ENCODE measurements at places on chromosomes 7 and 10.

GRCh38 chr10:73086816-73087215, 9.8 kb downstream of the P4HA1 start:
- H3K27ac ChIP-seq: no peak overlapping the region
- H3K36me3 ChIP-seq: peaks cover 3% of the 10 kb centered on the region
- no peak for DNase-seq
- no peak overlapping the region for H3K4me3 ChIP-seq
- no peaks in the 10 kb centered on the region for H3K27me3 ChIP-seq
- peaks cover 40% of the 10 kb centered on the region for H3K4me1 ChIP-seq

GRCh38 chr7:71739520-71740173, 607.7 kb downstream of the GALNT17 start:
- H3K27me3 ChIP-seq: no peaks in the 10 kb centered on the region
- DNase-seq: no peak
- no peak overlapping the region for H3K4me3 ChIP-seq
- no peak overlapping the region for H3K27ac ChIP-seq
- H3K4me1 ChIP-seq: no peaks in the 10 kb centered on the region

DNA sequence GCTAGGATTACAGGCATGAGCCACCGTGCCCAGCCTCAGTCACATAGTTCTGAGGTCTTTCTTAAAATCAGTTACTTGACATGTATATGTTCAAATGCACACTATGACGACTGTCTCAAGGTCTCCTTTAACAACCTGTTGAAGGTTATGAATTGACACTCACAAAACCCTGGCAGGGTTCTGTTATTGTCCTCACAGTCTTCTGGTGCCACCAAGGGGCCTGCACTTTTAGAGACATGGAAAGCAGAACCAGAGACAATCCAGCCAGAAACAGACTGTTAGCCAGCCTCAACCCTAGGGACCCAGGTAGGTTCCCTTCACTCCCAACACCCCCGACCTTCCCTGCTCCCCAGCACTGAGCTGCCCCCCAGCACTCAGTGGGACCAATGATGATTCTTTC, 26.4 kb downstream of the TEX36 start:
- no peak overlapping the region for H3K27ac ChIP-seq
- peaks cover 3% of the 10 kb centered on the region for H3K4me1 ChIP-seq
- no peaks in the 10 kb centered on the region for H3K27me3 ChIP-seq
- H3K36me3 ChIP-seq: no peaks in the 10 kb centered on the region

GRCh38 chr7:5766321-5766761, 15.1 kb downstream of the RNF216 start:
- peaks cover 36% of the 10 kb centered on the region for H3K4me1 ChIP-seq
- H3K36me3 ChIP-seq: no peaks in the 10 kb centered on the region
- H3K27me3 ChIP-seq: no peaks in the 10 kb centered on the region
- H3K4me3 ChIP-seq: no peak overlapping the region
- DNase-seq: peak; percentile 88

- H3K4me3 ChIP-seq: no peak overlapping the region
- H3K4me1 ChIP-seq: peaks cover 24% of the 10 kb centered on the region
- no peaks in the 10 kb centered on the region for H3K36me3 ChIP-seq
- no peak overlapping the region for H3K27ac ChIP-seq
- no peaks in the 10 kb centered on the region for H3K27me3 ChIP-seq
- DNase-seq: peak; percentile 73
Measured at GRCh38 chr7:55439627-55440026, 74.5 kb downstream of the LANCL2 start.

DNA sequence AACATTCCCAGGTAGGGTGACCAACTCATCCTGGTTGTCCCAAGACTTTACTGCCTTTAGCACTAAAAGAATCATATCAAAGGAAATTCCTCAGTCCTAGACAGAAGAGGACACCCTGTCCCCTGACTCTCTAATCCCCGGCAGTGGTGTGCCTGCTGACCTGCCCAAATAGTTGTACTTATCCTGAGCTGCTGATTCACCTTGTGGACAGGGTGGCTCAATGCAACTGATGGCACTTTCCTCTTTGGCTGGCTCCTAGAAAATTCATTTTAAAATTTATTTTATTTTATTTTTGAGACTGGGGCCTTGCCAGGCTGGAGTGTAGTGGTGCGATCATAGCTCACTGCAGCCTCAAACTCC, 111.7 kb downstream of the JCAD start:
- no peak overlapping the region for H3K4me3 ChIP-seq
- no peaks in the 10 kb centered on the region for H3K27me3 ChIP-seq
- H3K36me3 ChIP-seq: no peaks in the 10 kb centered on the region
- peaks cover 33% of the 10 kb centered on the region for H3K4me1 ChIP-seq
- H3K27ac ChIP-seq: no peak overlapping the region

- no peak overlapping the region for H3K4me3 ChIP-seq
- no peak overlapping the region for H3K27ac ChIP-seq
- no peaks in the 10 kb centered on the region for H3K27me3 ChIP-seq
- no peak for DNase-seq
- no peaks in the 10 kb centered on the region for H3K36me3 ChIP-seq
Measured at GRCh38 chr7:122454776-122455507, 150.4 kb upstream of the FEZF1 start.

DNA sequence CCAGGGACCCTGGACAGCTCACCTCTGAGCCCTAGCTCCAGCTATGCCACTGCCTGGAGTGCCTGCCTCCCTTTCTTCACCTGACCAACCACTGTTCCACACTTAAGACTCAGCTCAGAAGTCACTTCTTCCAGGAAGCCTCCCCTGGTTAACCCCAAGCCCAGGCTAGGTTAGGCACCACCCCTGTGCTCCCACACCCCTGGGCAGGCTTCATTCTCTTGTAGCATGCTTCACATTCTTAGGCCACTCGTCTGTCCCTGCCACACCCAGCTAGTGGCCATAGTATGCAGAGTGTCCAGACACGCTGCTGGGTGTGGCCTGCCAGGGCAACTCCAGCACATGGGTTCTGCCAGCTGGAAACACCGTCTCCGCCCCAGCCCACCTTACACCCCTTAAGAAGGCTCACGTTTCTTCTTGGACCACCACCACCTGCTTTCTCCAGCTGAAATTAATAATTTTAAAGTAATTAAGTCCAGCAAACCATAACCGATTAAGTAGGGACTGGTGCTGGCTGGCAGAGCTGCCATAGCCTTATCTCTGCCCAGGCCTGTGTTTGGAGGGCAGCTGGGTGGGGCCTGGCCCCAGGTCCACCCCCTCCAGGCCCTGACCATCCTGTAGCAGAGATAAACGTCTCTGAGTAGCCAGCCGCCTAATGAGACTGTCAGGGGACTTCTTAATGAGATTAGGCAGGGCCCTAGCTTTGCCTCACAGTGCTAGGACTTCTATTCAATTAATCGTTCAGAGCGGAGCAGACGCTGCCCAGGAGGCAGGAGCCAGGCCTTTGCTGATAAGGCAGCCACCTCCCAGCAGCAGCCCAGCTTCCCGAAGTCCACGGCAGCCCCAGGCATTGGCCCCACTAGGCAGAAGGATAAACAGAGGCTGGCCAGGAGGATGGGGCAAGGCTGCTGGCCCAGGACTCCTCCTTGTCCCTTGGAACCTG, 20.5 kb downstream of the GRID1 start:
- H3K4me1 ChIP-seq: no peaks in the 10 kb centered on the region
- peak; percentile 17 for DNase-seq
- H3K27ac ChIP-seq: no peak overlapping the region
- peaks cover 14% of the 10 kb centered on the region for H3K27me3 ChIP-seq
- H3K4me3 ChIP-seq: no peak overlapping the region

DNA sequence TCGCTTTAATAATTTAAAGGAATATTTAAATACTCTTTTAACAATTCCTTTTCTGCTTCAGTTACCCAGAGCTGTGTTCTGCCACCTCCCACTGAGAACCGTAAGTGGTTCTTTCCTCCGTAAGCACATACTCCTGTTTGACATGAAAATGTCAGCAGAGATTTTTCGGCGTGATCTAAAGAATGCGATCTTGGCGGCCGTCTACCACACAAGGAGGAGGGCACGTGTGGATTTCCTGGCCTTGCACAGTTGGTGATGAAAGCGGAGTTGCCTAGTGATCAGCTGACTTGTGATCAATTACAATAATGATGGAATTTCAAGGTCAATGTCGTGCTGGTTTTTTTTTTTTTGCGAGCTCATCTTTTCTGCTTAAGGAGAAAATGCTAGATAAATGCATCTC, 35.6 kb upstream of the INSIG1 start:
- DNase-seq: no peak
- peaks cover 14% of the 10 kb centered on the region for H3K4me1 ChIP-seq
- H3K36me3 ChIP-seq: no peaks in the 10 kb centered on the region

DNA sequence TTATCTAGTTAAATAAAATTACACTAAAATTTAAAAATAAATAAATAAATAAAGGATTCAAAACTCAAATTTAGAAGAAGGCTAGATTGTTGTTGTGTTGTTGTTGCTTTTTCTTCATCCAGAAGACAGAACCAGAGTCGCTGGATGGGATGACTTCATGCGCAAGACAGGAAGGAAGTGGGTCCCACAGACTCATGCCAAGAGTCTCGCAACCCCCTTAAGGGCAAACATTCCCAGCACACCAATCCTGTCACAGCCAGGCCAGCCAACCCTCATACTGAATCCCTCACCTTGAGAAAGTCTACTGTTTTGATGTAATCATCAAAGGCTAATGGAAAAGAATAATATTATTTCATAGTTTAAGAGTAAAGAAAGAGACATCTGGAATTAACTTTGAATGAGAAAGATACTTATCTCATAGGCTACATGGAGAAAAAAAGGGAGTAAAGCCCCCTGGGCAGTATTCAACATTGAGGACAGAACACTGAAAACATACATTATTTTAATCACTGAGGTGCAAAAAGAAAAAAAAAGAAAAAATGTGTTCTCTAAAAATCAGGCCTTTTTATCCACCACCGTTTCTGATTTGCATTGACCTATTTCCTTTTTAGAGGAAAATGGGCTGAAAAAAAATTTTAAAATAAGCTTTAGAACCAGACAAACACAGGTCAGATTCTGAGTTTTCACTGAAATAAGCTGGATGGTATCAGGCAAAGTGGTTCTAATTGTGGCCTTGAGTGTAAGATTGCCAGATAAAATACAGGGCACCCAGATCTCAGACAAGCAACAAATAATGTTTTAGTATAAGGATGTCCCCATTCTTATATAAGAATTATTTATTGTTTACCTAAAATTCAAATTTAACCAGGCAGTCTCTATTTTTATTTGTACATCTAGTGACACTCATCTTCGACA, 826.5 kb downstream of the TNS3 start:
- peaks cover 51% of the 10 kb centered on the region for H3K4me1 ChIP-seq
- no peak for DNase-seq
- H3K27me3 ChIP-seq: no peaks in the 10 kb centered on the region
- no peak overlapping the region for H3K4me3 ChIP-seq
- H3K27ac ChIP-seq: peak overlapping the region; percentile 80

DNA sequence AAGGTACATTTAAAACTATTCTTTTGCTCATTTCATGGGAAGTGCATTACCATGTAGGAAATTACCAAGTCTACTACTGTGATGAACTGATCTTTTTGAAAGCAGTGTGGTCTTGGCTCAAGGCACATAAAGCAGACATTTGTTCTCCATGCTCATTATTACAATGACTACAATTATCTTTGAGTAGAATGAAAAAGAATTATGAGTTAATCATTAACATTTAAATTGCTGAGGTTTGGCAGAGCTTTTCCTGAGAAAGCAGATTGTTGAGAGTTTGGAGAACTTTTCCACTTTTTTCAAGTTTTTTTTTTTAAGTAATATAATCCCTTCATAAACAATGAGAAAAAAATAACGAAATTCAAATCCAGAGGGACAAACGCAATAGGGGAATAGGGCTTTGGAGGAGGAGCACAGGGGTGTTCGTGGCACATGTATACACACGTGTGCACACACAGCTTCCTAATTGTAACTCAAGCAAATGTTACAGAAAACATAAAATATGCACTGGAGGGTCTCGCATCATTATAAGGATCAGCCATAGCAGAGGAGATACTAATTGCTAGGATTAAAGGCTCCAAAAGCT, 8.9 kb upstream of the CUBN start:
- DNase-seq: no peak
- H3K4me3 ChIP-seq: no peak overlapping the region
- no peak overlapping the region for H3K27ac ChIP-seq

GRCh38 chr7:25861164-25861496, 290.9 kb upstream of the NFE2L3 start:
- peaks cover 31% of the 10 kb centered on the region for H3K27me3 ChIP-seq
- H3K4me3 ChIP-seq: peak overlapping the region; percentile 80
- H3K27ac ChIP-seq: peak overlapping the region; percentile 70
- DNase-seq: no peak
- peaks cover 7% of the 10 kb centered on the region for H3K4me1 ChIP-seq
- H3K36me3 ChIP-seq: no peaks in the 10 kb centered on the region

GRCh38 chr10:36367362-36367761, 725.3 kb upstream of the FZD8 start:
- no peak for DNase-seq
- no peaks in the 10 kb centered on the region for H3K27me3 ChIP-seq
- no peak overlapping the region for H3K4me3 ChIP-seq

- H3K4me1 ChIP-seq: peaks cover 39% of the 10 kb centered on the region
- no peaks in the 10 kb centered on the region for H3K27me3 ChIP-seq
- peak overlapping the region; percentile 84 for H3K27ac ChIP-seq
- DNase-seq: peak; percentile 94
Measured at GRCh38 chr10:74189999-74190421, 39.0 kb downstream of the ADK start.

GRCh38 chr10:4100380-4100779, 315.4 kb upstream of the KLF6 start:
- no peaks in the 10 kb centered on the region for H3K4me1 ChIP-seq
- no peak overlapping the region for H3K4me3 ChIP-seq
- H3K36me3 ChIP-seq: no peaks in the 10 kb centered on the region
- no peak overlapping the region for H3K27ac ChIP-seq

GRCh38 chr7:17844514-17845196, 95.6 kb downstream of the SNX13 start:
- peaks cover 17% of the 10 kb centered on the region for H3K4me1 ChIP-seq
- H3K36me3 ChIP-seq: peaks cover 3% of the 10 kb centered on the region
- no peaks in the 10 kb centered on the region for H3K27me3 ChIP-seq
- no peak overlapping the region for H3K4me3 ChIP-seq
- no peak overlapping the region for H3K27ac ChIP-seq

DNA sequence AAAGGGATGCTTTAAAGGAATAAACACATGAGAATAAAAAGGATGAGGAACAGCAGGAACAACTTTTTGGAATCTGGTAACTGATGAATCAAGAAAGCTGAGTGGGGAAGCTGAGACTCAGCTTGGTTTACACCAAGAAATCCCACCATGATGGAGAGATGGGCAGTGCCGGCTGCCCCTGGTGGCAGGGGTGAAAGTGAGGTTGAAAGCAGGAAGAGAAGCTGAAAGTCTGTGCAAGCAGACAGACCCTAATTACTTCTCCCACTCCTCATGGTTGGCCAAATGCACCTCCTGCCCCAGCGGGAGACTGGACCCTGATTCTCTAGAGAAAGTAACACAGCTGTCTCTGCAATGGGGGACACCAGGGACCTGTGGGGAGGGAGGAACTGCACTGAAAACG, 57.6 kb upstream of the NANOS1 start:
- H3K27ac ChIP-seq: no peak overlapping the region
- no peaks in the 10 kb centered on the region for H3K4me1 ChIP-seq
- peaks cover 13% of the 10 kb centered on the region for H3K27me3 ChIP-seq
- no peaks in the 10 kb centered on the region for H3K36me3 ChIP-seq
- DNase-seq: no peak

DNA sequence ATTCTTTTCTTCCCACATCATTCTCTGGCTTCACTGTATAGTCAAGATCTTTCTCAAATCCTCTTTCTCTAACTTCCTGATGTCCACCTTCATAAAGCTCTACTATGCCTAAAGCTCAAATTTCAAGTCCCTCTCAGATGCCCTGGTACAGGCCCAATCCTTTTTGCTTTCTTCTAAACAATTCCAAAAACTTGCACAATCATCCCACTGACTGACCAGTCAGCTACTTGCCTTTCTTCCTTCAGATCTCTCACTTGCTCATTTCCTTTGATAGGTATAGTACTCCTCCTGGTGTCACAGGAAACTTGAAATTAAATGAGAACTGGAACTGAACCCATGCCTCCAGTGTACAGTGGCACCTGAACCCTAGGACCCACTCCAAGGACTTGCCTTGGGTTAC, 18.2 kb downstream of the SEC31B start:
- no peak overlapping the region for H3K4me3 ChIP-seq
- peaks cover 22% of the 10 kb centered on the region for H3K4me1 ChIP-seq
- no peaks in the 10 kb centered on the region for H3K27me3 ChIP-seq
